Activated CD4-positive, CD25-positive, alpha-beta regulatory T cell (primary cell): ENCODE measurements at places on chromosomes 1 and 21.

- peak; percentile 7 for DNase-seq
Observed at GRCh38 chr1:85048296-85049064, at the start of gene MCOLN3. MCOLN3 (minus strand) TSS chr1:85048500; CDS start chr1:85045360, 3,140 bp downstream.

GRCh38 chr21:43332861-43333297 is 94.1 kb downstream of the SIK1 start:
- no peak for DNase-seq

DNA sequence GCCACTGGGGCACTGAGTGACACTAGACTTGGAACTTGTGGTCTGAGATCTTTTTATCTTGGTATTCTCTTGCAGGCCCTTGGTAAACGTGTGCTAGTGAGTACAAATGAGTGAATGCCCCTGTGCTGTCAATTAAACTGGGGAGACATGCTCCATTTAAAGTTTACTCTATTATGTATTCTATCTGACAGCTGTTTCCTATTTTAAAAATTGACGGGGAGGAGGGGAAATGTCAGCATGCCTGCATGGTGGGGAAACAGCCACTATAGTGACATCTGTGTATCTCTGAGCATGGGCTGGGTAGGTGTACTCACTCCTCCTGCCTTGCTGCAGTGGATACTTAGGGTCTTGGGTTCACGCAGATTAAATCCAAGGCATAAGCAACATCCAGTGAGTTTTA is 59.0 kb upstream of the IKBKE start:
- DNase-seq: no peak

DNA sequence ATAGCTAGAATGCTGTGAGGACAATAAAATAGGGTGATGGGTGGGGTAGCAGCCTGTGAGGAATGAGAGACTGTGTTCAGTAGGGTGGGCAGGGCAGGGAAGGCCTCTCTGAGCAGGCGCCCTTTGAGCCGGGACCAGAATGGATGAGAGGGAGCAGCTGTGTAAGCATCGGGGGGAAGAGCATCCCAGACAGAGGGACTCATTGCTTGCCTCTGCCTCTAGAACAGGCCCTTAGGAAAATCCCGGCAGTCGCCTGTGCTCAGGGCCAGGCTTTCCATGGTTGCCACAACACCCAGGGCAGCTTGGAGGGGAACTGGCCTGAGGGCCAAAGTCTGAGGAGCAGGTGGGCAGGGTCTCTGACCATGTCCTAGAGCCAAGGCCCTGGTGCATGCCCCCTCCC is 774 bp downstream of the SLC2A7 start:
- no peak for DNase-seq

DNA sequence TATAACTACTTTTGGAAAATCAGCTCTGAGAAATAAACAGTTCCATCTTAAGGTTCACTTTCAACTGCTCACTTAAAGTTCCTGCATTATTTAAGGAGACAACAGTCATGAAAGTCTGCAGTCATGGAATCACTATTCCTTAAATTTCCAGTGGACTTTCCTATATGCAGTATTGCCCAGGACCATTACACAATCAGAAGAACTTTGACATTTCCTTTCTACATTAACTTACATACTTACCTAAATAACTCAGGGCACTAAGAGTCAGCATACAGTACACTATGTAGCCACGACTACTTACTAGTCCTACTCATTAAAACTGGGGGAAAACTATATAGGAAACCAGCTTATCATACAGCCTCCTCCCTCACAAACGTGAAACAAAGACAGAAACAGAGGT is 220.1 kb downstream of the SLC45A1 start:
- DNase-seq: no peak

DNA sequence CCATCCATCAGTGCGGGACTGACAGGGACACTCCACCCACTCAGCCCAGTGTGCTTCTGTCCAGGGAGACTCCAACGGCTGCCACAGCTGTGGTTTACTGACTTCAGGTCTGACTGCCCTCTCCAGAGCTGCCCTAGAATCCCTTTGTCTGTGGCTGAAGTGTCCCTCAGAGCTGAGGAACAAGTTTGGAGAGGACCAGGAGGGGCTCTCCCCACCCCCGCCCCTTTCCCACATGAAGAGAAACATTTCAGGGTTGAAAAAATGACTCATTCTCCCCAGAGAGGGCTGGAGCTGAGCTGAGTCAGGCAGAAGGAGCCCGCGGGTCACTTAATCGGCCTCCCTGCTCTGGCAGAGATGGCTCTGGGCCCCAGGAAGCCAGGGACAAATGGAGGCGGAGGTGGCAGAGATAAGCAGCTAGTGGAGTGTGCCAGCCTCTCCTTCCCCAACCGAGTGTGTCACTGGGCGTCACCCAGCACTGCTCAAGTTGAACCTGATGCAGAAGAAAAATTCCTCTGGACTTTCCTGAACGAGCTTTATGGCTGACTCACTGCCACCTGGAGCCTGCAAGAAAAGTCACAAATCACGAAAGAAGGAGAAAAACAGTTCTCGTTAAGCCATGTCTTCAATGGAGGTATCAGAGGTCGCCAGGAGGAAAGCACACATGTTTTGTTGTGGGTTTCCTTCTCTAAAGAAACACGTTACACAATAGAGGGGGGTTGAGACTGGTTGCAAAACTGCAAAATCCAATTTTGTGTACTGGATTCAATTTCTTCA is 34.3 kb upstream of the ECE1 start:
- no peak for DNase-seq

DNA sequence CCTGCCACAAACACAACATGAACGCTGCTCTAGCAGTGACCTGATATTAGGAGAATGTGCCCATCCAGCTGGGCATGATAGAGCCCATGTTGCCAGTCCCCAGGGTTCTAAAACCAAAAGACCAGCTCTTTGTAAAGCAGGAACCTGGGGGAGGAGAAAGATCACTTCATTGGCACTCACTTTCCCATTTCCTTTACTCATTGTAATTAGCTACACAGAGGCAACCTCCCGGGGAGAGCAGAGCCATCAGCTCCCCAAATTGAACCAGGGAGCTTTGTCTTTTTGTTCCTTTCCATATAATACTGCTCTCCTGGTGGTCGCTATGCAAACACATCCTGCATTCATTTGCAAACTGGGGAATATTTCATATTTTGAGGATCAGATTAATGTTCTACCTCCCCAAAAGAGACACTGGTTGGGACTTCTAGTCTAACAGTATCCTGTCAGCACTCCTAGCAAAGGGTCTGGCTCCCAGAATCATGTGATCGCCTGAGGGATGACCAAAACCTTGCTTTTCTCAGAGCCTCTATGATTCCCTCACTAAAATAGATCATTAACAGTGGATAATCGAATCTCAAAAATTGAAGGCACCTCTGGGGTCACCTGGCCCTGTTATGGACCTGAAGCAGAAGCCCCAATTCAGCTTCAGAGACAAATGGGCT is 76.7 kb upstream of the CD1D start:
- DNase-seq: no peak

GRCh38 chr21:32135401-32136363 is 143.2 kb downstream of the MIS18A start:
- no peak for DNase-seq

DNA sequence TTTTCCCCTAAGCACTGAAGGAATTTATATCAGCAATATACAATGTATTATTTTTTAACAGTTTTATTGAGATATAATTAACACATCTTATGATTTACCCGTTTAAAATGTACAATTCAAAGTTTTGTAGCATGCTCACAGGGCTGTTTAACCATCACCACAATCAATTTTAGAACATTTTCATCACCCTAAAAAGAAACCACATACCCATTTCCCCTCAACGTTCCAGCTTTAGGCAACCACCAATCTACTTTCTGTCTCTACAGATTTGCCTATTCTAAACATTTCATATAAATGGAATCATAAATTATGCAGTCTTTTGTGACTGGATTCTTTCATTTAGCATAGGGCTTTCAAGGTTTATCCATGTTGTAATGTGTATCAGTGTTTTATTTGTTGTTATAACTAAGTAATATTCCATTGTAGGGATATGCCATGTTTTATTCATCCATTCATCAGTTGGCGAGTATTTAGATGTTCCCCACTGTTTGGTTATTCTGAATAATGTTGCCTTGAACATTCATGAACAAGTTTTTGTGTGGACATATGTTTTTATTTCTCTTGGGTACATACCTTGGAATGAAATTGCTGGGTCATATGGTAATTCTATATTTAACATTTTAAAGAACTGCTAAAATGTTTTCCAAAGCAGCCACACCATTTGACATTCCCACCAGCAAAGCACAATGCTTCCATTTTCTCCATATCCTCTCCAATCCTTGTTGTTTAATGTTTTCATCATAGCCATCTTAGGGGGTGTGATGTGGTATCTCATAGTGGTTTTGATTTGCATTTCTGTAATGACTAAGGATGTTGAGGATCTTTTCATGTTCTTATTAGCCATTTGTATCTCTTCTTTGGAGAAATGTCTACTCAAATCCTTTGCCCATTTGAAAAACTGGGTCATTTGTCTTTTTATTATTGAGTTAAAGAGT is 188.5 kb downstream of the TM2D1 start:
- no peak for DNase-seq

DNA sequence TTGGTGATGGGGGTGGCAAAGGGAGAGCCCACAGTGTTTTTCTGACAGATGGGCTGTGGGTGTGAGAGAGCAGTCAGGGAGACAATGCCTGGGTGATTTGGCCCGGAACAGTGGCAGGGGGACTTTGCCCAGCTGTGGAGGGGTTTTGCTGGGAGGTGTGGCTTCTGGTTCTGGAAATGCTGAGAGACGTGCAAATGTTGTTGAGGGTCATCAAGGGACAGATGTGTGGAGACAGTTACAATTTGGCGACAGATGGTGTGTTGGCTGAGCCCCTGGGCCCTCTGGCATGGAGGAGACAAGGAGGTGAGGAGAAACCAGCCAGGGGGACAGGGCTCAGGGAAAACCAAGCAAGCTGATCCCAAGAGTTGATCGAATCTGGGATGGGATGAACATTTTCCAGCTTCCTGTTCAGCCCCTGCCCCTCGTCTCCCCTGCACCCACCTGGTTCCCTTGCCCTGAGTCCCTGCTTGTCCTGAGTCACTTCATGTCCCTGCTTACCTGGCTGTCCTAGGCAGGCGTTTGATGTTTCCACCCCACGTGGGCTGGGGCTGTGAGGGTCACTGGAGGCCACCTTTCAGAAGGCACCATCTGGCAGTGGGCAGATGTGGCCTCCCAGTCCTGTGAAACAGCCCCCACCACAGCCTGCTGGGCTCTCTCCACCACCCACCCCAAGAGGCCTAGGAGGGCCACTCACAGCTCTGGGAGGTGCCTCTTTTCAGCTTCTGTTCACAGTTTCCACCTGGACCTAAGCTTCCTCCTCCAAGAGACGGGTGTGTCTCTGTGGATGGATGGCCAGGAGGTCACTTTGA is 15.8 kb upstream of the ZNF678 start:
- DNase-seq: no peak

- no peak for DNase-seq
Observed at GRCh38 chr1:71766748-71767147, 515.6 kb downstream of the NEGR1 start.

- no peak for DNase-seq
Observed at GRCh38 chr21:45322960-45323461, 35.3 kb upstream of the POFUT2 start.

DNA sequence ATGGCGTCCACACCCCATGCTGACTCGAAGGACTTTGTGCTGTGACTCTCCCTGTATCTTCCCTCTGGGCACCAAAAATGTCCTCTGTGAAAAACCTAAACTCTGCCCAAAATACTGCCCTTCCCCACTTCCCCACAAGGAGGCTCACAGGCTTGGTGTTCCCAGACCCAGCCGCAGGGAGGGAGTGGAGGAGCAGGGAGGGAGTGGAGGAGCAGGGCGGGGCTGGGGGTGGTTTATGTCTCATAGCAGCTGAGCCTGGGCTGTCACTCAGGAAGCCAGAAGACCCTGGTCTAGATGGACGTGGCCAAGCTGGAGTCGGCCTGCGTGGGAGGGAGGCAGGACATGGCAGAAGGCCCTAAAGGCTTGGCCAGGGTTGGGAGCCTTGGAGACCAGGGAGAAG is 461.7 kb downstream of the PTPRU start:
- DNase-seq: no peak

DNA sequence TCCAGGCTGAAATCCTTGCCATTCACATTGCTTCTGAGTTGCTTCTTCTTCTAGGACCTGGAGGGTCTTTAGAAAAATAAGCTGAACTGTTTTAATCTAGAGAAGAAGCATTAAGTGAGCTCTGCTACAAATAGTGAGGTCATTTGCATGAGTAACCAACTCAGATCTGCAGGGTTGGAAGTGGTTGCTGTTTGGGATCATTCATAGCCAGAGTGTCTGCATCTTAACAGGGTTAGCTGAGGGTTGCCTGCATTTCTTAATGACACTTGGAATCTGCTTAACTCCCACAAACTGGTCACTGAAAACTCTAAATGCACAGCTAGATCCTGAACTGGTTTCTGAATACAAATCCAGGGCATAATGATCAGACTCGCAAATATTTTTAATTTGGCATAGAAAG is 9.9 kb downstream of the CNIH3 start:
- DNase-seq: no peak

GRCh38 chr1:161001525-161001924 is 19.4 kb downstream of the F11R start:
- DNase-seq: no peak

- DNase-seq: no peak
Observed at GRCh38 chr1:77540501-77541161, 141.8 kb downstream of the ZZZ3 start.

- no peak for DNase-seq
Observed at GRCh38 chr1:15323989-15324868, 77.2 kb downstream of the FHAD1 start.
